Activated CD8-positive, alpha-beta memory T cell treated with anti-CD3 and anti-CD28 coated beads, Interleukin-2, amount 10 ng/mL, durations not matched to agents 7 days and 5 days (primary cell): ENCODE measurements at places on chromosomes 7 and 10.

- DNase-seq = peak; percentile 52
Measured at GRCh38 chr10:121069061-121069850, 218.1 kb downstream of the WDR11 start.

DNA sequence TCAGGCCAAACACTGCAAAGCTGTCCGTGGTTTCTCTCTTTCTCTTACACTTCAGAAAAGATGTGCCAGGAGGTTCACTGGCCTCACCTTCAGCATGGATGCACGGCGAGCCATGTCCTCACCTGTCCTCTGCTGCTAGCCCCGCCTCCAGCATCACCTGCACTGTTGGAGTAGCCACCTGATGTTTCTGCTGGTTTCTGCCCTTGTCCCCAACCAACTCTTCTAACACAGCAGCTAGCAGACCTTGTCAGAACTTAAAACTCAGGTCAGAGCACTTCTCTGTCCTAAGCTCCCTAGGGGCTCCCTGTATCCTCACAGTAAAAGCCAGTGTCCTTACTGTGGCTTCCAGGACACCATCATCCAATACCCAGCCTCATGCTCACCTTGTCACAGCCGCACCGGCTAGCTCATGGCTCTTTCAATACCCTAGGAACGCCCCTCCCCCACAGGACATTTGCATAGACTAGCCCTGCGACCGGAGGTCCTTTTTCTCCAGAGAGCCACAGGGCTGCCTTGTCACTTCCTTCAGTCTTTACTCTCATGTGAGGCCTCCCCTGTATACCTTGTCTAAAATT is 15.2 kb downstream of the PALD1 start:
- peak; percentile 50 for DNase-seq

GRCh38 chr7:123824754-123825067 is 20.3 kb upstream of the HYAL4 start:
- DNase-seq = no peak

DNA sequence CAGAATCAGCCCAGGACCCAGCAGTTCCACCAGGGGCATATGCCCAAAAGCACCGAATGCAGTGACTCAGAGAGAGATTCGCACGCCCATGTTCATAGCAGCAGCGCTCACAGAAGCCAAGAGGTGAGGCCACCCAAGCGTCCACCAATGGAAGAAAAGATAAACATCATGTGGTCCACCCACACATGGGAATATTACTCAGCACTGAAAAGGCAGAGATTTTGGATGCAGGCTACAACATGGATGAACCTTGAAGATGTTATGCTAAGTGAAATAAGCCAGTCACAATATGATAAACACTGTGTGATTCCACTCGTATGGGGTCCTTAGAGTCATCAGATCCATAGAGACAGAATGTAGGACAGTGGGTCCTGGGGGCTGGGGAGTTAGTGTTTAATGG is 427.4 kb downstream of the DNAJB6 start:
- DNase-seq = no peak

- no peak for DNase-seq
Measured at GRCh38 chr7:46871516-46871915, 710.4 kb downstream of the TNS3 start.
